Cortex of kidney (tissue), 1 donor: ENCODE measurements at places on chromosomes 4 and X.

DNA sequence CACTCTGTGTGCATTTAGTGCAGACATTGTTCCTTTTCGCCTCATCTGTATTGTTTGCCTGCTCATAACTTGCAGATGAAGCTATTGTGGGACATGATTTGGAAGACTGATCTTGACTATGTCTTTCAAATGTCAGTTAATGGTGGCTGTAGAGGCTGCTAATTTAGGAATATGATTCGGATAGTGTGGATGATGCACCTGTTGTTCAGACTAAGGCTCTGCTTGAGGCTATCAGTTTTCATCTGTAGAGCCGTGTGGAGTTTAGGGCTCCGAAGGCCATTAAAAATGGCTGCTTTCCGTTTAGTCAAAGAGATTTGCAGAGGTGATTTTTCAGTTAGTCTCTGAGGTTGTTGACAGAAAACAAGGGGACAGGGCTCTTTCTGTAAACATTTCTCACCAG lies 102.0 kb downstream of the GBA3 start:
- no peak for DNase-seq

GRCh38 chr4:168803732-168804131 lies 206.3 kb downstream of the CBR4 start:
- no peak for DNase-seq

- DNase-seq = no peak
Measured at GRCh38 chr4:112908511-112908910, 140.9 kb upstream of the ANK2 start.

- DNase-seq = no peak
Measured at GRCh38 chrX:139762400-139763183, 54.6 kb upstream of the MCF2 start.

GRCh38 chr4:184361443-184361842 lies 112.9 kb downstream of the IRF2 start:
- no peak for DNase-seq
